H9 (cell line): ENCODE measurements at places on chromosomes 16 and 17. TPM values are rescaled to one million over a fixed set of nuclear protein-coding genes. Genes with fewer than 3 reads are reported as not detected.

The TEX14 gene
- 0.31 and 0.55 TPM in 2 replicates for total RNA-seq

The KRTAP1-5 gene
- not detected in 2 replicates for total RNA-seq

The SPATA22 gene
- not detected in 2 replicates for total RNA-seq

The CCL23 gene
- total RNA-seq, result not detected in 2 replicates

The PYCARD gene
- total RNA-seq, result 37.5 and 38.5 TPM in 2 replicates

DNA sequence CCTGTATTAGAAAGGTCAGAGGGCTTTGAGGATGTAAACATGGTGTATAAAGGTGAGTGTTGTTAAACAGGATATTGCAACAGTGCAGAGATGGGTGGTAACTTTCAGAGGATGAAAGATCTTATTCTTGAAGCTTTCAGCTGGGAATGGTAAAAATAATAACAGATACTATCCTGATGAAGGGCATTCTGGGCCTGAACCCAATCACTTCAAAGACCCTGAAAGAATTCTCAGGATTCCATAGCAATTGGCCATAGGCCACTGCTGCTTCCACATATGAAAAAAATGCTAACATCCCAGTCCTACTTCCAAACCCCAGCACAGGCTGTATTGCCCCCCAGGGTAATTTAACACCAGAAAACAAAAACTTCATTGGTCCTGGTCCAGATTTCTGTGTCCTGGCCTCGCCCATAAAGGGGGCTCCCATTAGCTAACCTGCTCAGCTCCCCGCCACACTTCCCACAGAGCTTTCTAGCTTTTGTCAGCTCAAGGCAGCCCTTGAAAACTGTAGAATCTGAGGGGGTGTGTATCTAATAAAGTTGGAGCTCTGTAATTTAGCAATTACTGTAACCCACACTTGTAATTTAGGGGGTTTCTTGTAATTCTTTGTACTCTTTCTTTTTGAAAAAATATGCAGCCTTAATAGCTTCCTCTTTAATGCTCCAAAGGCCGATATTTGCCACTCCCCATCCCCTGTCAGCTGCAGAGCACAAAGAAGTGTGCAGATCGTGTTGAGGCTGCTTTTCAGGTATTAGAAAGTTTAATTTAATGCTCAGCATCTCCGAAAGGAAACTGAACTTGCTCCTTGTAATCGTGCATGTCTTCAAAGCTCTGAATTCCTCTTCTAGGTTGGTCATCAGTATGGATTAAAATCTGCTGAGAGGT is 371.5 kb downstream of the SEC14L1 start:
- no peak for DNase-seq

- peak; percentile 87 for DNase-seq
Observed at GRCh38 chr17:51764387-51764971, 394.0 kb downstream of the CA10 start.

GRCh38 chr17:43143201-43143600 is 18.0 kb upstream of the BRCA1 start:
- DNase-seq, result no peak

DNA sequence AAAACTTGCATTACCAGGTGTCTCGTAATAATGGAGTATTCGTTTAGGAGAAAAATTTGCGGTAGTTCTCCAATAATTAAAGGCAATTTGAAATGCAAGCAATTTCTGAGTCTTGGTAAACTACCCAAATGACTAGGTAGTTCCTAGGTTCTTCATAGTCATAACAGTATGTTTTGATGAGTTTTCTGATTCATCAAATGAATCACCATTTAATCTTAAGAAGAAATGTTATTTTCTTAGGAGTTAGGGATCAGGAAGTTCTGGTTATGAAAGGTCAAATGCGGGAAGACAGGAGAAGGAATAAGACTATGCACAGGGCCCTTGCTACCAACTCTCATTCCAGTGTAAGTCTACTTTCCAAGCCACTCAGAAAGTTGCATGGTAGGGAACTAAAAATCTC is 221.5 kb upstream of the SOX9 start:
- DNase-seq, result no peak

DNA sequence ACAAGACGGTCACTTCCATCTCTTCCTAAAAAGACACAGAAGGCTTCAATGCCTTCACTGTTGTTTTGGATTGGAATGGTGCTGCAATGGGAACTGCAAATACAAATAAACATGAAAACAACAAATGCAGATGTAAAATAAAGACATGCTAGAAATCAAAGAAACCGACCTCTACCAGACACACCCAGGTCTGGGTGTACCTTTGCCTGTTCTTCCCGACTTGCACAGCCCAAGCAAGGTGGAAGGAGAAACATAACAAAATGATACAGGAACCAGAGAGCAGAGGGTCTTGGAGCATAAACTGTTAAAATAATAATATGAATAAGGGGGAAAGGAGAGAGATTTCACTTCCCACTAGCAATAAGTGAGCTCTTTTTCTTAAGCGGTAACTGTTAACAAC is 17.3 kb downstream of the RFFL start:
- DNase-seq, result no peak

DNA sequence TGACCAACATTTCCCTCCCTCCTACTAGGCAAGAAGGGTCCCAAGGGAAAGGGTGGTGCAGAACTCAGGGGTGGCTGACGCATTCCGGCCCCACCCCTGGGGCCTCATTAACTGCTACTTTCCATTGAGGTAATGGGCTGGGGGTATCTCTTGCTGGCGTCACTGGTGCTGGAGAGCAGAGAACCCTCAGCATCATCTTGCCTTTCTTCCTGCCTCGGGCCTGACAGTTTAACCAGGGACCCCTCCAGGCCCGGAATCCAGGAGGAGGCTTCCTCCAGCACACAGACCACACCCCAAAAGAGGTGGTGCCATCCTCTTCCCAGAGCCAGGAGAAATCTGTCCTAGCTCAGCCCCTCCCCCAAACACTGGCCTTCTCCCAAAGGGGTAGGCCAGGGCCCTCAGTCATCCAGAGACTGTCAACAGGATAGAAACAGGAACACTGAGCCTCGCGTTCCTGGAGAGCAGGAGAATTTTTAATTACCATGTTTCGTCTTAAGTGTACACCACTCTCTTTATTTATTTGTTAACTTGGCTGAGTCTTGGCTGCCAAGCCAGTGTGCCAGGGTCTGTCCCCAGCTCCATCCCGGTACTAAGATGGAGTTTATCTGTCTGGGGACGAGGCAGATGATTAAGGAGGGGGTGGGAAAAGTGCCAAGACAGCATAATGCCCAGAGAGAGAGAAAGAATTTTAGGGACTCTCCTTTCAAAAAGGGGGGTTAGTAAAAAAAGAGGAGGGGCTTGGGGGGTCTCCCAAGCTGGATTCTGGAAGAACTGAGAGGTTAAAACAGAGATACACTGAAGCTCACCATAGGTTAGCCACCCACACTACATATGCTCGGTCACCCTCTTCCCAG is 5.1 kb downstream of the ETV4 start:
- DNase-seq, result peak; percentile 88

- no peak for DNase-seq
Observed at GRCh38 chr17:4502466-4503154, 3.9 kb downstream of the SPNS2 start.

- DNase-seq, result no peak
Observed at GRCh38 chr17:39706383-39706782, 6.5 kb downstream of the ERBB2 start.

DNA sequence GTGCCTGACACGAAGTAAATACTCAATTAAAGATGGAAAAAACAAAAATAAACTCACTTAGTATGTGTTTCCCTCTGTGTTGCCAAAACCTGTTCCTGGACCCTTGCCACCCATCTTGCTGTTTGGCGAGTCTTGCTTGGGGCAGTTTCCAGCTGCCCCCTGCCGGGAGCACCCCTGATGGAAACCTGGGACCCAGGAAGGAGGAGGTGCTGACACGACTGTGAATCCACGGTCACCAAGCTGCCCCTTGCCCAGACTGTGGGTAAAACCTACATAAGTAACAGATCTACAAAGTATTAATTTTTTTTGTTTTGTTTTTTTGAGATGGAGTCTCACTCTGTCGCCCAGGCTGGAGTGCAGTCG is 50.1 kb upstream of the SIAH1 start:
- no peak for DNase-seq
